ENCODE measurements at places on chromosomes 3 and 15.

DNA sequence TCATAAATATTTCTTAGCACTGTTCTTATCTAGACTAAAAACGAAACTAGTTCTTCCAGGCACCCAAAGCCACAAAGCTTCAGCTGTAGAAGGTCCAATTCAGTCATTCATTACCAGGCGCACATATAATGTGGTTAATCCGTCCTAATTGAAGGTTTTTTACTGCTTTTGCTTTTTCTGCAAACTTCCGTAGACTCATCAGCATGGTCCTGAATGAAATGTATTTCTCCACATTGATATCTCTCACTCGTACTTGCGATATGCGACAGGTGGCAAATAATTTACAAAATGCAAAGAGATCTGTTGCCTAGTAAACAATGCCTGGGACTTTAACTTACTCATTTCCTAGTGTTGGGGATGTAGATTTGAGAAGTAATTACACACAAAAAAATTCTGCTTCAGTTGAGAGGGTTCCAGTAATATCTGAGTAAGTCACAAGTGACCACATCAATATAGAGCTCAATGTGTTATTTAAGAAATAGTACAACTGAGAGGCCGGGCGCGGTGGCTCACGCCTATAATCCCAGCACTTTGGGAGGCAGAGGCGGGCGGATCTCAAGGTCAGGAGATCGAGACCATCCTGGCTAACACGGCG is 75.0 kb upstream of the MBNL1 start:
- DNase-seq, result peak; percentile 19

GRCh38 chr3:190053919-190054672 is 66.6 kb downstream of the P3H2 start:
- DNase-seq, result no peak

DNA sequence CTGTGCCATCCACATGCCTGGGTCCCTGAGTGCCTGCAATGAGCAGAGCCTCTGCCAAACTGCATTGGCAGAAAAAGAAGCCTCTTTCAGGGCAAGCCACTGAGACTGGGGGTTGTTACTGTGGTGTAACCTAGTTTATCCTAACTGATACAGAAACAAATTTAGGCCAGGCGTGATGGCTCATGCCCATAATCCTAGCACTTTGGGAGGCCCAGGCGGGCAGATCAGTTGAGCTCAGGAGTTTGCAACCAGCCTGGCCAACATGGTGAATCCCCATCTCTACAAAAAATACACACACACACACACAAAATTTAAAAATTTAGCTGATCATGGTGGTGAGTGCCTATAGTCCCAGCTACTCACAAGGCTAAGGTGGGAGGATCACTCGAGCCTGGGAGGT is 221.6 kb downstream of the TBC1D2B start:
- peak; percentile 20 for DNase-seq

DNA sequence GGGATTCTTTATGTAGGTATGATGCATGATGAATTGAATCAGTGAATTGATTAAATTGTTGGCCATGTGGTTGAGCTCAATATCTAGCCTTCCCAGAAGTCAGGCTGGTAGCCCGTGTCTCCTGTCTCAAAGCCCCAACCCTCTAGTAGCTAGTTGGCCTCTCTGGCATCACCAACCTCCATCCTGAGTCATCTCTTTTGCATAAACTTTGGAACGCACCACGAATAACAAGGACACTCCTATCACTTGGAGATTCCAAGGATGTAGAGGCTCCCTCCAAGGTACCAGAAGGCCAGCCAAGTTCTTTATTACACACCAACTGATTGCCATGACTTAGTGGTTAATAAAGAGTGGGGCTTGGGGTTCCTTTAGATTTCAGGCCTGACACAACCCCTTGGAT is 148.4 kb downstream of the APBA2 start:
- no peak for DNase-seq

GRCh38 chr3:105812194-105812586 is 56.6 kb downstream of the CBLB start:
- no peak for DNase-seq

DNA sequence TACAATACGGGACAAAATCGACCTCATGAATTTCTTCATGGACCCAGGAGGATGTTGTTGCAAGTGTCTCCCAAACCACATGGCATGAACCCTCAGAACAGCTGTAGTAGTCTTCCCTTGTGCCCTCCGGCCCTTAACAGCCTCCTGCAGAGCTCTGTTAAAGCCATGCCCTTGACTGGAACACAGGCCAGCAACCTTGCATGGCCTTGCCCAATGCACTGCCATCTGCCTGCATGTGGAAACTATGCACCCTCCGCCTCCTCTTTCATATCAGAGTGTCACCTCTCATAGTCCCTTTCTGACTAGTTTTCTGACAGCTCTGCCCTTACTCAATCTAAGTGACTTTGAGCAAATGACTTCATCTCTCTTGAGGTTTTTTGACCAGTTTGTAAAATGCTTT is 39.4 kb upstream of the TRIM71 start:
- DNase-seq, result no peak

DNA sequence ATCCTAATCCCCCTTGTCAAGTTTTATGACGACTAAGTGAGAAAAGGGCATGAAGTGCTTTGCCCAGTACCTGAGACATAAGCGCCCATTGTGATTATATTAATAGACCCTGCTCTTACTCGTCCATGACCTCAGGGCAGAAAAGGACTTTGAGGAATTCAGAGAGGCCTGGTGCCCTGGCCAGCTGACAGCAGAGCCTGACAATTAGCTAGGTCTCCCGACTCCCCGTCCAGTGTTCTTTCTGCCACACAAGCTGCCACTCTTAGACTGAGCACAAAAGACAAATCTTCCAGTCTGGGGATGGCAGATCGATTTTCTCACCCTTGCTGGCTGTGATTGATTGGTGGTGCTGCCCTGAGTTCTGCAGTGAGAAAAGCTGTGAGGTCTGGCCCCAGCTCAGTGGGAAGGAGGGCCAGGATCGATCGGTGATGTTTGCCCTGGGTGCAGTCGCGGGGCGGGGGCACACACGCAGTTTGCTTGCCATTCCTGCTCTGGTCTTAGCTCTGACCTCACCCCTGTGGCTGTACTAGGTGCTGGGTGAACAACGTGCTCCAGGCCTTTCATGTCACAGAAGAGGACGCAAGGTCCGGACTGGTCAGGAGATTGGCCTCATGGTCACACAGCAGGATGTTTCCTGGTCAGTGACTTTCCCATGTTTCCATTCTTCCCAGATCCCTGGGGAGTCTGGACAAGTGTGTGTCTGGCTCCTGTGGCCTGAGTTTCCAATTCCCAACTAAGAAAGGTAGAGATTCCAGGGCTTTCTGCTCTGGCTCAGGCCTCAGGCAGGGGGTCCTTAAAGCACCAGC is 67.4 kb upstream of the TLE3 start:
- DNase-seq, result no peak

GRCh38 chr15:23566651-23567050 is 1.2 kb downstream of the MKRN3 start:
- DNase-seq, result no peak

GRCh38 chr3:177469216-177469615 is 271.9 kb upstream of the TBL1XR1 start:
- no peak for DNase-seq

DNA sequence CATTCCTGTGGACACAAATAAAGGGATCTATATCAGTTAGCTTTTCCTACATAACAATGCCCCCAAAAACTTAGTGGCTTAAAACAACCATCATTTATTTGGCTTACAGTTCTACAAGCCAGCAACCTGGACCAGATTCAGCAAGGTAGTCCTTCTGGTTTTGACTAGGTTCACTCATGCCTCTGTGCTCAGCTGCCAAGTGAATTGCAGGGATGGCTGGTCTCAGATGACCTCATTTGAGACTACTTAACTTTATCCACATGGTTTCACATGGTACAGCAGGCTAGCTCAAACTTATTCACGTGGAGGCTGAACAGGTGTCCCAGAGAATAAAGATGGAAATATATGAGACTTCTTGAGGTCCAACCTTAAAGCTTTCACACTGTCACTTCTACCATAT is 119.3 kb upstream of the BFSP2 start:
- no peak for DNase-seq

DNA sequence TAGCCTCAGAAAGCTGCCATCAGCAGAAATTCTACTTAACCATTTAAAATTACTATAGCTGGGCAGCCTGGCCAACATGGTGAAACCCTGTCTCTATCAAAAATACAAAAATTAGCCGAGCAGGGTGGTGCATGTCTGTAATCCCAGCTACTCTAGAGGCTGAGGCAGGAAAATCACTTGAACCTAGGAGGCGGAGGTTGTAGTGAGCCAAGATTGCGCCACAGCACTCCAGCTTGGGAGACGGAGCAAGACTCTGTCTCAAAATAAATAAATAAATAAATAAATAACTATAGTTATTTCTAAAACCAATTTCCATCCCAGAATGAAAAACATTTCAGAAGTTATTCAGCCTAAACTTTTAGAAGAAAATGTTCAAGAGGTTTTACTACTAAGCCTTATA is 25.1 kb downstream of the LRRFIP2 start:
- DNase-seq, result peak; percentile 63

DNA sequence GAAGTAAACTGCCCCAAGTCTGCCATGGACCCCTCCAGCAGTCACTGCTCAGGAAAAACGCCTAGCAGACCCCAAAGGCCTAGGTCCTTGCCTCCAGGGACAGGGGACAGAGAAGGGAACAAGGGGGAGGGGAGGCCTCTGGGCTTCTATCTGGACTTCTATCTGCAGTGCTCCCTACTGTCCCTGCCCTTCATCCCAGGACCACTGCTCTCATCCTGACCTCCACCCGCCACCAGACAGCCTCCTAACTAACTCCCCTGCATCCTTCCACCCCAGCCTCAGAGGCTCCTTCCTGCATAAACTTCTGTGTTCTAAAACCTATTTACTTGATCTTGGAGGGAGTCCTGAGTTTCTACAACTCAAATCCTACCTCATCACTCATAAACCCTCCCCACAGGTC is 25.4 kb downstream of the SEMA7A start:
- DNase-seq, result no peak

- no peak for DNase-seq
Measured at GRCh38 chr15:70704166-70704565, 59.2 kb downstream of the UACA start.

- DNase-seq, result peak; percentile 30
Measured at GRCh38 chr3:195095704-195096036, 175.3 kb downstream of the XXYLT1 start.

GRCh38 chr15:46518381-46518780 is 883.6 kb downstream of the SQOR start:
- DNase-seq, result no peak

DNA sequence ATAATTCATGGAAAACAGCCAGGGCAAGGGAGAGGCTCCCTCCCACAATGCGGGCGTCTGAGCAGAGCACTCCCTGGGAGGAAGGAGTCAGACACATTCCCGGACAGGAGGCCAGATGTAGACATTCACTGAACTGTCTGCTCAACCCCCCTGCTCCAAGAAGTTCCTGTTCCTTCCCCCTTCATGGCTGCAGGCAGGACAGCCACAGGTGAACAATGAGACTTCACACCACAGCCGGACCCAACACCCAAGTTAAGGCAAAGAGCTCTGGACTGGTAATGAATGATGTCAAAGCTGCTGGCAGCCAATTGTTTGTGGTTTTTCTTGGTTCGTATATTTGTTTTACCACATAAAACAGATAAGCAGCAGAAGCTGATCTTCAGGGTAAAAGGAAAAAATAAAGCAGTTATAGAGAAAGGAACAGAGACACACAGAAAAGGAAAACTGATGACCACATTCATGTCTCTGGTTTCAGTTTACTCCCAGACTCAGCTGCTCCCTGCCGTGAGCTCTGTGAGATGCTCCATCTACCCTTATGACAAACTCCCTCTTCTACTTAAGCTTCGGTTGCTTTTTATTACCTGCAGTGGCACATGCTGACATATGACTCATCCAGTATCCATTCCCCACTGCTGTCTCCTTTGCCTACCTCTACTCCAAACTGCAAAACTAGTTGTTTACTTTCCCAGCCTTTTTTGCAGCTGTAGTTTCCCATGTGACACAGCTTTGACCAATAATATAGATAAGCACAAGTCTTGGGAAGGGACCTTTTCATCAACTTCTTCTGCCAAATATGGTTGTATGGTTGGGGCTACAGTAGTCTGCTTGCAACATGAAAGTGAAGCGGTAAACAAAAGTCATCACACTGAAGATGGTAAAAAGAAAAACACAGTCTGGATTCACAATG is 33.1 kb downstream of the DZIP1L start:
- DNase-seq, result no peak

DNA sequence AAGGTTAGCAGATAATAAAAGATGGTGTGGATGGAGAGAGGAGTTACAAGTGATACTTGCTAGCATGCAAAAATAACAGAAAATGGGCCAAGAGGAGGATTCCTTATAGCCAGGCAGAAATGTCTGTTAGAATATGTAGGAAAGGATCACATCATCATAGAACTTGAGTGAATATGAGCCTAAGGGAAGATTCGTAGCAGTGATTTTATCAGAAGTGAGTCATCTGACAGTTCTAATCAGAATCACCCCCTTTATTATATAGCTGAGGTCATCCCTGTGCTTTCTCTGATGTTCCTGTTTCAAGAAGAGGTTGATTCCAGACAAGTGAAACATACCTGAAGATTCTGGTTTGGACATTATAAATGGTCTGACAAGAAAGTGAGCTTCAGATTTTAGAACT is 22.9 kb downstream of the EXOG start:
- no peak for DNase-seq

DNA sequence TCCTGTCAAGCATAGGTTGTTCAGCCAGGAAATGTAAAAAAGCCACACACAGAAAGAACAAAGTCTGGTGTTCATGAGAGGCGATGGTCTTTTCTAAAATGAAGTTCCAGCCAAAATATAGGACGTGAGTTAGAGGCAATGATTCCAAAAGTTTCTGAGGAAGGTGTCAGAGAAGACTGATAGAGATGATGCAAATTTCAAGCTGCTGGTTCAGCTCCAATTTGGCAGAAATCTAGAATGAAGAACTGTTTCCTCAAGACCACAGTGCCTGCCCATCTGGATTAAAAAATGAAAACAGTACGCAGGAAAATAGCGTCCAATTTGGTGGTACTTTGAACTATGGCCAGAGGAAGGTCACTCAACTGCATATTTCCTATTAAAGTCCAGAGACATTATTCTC is 672.9 kb downstream of the SQOR start:
- no peak for DNase-seq

DNA sequence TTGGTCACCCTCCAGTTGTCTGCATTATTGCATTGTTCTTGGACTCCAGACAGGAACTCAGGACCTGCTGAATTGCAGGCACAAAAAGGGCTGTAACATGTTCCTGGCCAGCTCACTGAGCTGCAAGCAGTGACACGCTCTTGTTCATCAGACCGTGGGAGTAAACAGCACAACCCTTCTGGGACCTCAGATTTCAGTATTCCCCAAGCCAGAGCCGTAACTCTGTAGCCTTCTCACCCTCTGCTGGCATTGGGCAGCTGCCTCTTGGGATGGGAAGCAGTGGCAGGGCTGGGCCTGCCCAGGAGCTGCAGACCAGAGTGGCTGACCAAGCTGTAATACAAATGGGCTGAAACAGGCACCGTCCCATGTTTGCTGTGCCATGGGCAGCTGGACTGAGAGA is 607.1 kb upstream of the BCHE start:
- DNase-seq, result no peak

GRCh38 chr3:116191409-116191808 is 253.9 kb downstream of the LSAMP start:
- no peak for DNase-seq

GRCh38 chr3:122310361-122310760 is 14.7 kb upstream of the CSTA start:
- no peak for DNase-seq

GRCh38 chr3:96209699-96210098 is 604.7 kb upstream of the EPHA6 start:
- no peak for DNase-seq
